ENCODE measurements at places on chromosomes 4 and X.

DNA sequence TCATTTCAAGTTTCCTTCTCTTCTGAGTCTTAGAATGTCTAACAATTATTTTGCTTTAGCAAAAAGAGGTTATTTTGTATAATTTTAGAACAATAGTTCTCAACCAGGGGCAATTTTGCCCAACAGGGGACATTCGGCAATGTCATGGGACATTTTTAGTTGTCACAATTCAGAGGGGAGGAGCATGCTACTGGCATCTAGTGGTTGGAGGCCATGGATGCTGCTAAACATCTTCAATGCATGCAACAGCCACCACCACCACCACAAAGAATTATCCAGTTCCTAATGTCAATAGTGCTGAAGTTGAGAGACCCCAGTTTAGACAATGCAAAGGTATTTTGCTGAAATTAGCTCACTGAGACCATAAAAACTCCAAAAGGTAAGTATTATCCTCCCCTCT lies 122.5 kb downstream of the ARHGAP6 start:
- no peak for DNase-seq

- no peak for DNase-seq
Observed at GRCh38 chrX:23465985-23466384, 131.3 kb downstream of the PTCHD1 start.

DNA sequence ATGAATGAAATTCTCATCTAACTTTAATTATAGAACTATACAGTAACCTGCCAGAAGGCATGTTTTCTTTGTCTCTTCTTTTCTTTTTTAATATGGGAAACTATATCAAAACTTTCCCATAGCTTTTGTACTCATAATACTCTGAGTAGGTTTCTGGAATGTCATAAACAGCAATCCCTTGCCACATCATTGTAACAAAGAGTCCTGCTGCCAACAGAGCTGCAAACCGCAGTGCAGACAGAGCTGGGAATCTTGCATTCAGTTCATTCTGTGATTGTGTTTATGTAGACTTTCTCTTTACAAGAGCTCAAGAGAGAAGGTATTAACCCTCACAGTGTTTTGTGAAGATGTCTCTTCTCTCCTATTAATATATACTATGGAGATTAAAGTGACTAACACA lies 304.4 kb upstream of the SLIT2 start:
- no peak for DNase-seq

DNA sequence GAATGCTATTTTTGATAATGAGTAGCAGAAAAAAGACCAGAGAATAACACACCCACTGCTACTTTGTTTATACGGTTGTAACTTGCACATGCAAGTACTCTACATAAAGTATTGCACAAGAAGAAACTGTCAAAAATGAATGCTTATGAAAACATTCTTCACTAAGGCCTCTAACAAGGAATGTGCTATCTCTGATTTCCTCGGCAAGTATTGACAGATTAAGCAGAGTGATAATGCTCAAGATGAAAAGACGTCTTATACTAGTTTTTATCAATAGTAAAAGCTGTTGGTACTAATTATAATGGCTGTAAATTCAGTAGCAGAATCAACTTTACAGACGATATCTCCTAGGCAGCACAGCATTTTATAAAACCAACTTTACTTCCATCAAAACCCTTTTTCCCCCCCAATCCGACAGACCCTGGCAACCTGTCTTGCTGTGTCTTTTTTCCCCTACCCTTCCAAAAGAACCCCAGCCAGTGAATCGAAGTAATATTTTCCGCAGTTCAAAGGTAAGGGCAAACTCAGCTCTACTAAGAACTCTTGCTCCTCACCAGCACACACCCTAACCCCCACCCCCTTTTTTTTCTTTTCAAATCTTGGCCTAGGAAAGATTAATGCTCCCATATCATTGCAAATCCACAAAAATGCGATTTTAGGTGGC lies 1.5 kb downstream of the FRYL start:
- DNase-seq = no peak

DNA sequence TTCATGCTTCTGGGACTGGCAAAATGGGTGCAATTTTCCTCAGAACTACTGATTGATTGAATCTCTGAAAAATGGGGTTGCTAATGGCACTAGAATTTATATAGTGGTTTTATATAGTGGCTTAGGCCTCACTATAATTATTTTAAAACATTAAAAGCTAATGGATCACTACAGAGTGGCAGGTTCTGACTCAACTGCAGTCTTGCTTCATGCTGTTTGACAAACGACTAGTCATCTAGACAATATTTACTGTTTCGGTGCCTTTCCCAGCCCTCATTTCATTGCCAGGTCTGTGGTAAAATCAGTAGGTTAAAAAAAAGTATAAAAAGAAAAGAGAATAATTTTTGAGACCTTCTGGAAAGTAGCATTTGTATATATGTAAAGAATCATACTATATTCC lies 352.8 kb upstream of the ATOH1 start:
- DNase-seq = no peak

DNA sequence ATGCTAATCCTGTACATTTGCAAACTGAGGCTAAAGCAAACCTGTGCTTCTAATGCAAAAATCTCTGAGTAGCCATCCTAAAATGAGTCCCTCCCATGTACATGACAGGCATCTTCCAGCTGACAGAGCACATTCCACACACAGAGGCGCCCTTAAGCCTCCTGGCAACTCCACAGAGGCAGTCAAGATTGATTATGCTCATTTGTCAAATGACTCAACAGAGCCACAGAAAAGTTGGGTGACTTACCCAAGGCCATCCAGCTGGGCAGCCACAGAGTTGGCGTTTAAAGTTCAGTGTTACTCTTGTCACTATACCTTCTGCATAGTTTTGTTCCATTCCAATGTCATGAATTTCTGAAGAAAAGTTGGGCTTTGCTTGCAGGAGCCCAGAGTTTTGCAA lies 394.6 kb upstream of the FGF13 start:
- no peak for DNase-seq

GRCh38 chr4:41119867-41120295 lies 94.5 kb downstream of the APBB2 start:
- DNase-seq = no peak
